ENCODE measurements at places on chromosomes 1 and 21. TPM values are rescaled to one million over a fixed set of nuclear protein-coding genes. Genes with fewer than 3 reads are reported as not detected.

DNA sequence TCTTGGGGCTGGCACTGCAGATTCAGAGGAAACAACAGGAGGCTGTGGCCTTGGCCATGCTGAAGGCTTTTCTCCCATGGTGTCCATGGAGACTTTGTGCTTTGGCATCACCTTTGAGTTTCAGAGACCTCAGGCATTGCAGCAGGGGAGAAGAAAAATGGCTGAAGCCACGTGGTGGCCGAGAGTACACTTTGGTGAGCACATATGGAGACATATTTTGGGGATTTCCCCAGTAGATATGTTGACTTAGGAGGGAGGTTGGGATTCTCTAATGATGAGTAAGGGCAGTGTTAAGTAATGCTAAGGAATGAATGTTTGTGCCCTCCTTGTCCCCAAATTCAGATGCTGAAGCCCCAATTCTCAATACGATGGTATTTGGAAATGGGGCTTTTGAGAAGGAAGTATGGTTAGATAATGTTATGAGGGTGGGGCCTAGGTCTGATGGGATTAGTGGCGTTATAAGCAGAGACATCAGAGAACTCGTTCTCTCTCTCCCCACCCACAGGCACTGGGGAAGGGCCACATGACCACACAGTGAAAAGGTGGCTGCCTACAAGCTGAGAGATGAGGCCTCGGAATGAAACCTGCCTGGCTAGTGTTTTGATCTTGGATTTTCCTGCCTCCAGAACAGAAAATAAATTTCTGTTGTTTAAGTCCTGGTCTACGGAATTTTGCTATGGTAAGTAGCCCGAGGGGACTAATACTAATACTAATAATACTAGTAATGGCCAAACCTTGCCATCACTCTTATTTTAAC, 98.6 kb downstream of the TBX19 start:
- DNase-seq: no peak

DNA sequence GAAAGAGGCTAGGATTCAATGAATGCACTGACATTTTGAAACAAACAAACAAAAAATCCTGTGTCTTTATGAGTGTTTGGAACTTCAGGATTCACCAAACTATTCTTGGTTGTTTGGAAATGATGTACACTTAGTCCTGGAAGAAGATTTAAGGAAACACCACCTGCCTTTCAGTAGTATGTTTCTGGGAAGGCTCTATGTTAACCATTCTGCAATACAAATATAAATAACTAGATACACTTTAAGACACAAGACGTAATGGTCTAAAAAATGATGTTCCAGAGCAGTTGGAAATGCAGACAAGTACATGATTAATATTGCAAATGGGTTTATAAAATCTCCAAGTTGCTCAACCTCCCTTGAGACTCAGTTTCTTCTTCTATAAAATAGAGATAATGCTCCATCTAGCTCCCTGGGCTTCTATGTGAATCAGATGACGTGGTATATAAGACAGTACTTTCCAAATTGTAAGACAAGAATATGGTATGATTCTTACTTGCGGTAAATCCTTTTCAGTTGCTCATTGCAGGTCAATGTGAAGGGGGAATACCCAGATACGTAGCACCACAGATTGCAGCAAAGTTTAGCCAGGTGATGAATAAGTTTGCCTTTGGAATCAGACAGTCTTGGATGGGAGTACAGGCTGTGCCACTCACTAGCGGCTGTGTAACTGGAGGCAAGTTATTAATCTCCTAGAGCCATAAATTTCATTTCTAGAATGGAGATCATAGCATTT, 224.8 kb upstream of the SGIP1 start:
- no peak for DNase-seq

GRCh38 chr1:54310439-54311328, 95.5 kb downstream of the SSBP3 start:
- DNase-seq: no peak

The PTGER3 gene
- total RNA-seq: 45.2 TPM

- no peak for DNase-seq
Measured at GRCh38 chr1:39269791-39270342, 65.4 kb downstream of the MACF1 start.

GRCh38 chr1:78561856-78562255, 58.4 kb upstream of the IFI44L start:
- no peak for DNase-seq

- no peak for DNase-seq
Measured at GRCh38 chr1:239467730-239468129, 81.4 kb downstream of the CHRM3 start.

DNA sequence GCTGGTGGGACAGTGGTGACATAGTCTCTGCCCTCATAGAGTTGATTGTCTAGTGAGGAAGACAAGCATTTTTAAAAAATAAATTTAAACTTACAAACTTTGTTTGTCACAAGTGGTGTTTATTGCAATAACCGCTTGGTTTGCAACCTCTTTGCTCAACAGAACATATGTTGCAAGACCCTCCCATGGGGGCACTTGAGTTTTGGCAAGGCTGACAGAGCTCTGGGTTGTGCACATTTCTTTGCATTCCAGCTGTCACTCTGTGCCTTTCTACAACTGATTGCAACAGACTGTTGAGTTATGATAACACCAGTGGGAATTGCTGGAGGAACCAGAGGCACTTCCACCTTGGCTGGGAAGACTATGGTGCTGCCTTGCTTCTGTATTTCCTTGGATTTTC, 58.4 kb downstream of the LAMC2 start:
- no peak for DNase-seq

- no peak for DNase-seq
Measured at GRCh38 chr1:50615036-50615750, 191.9 kb upstream of the DMRTA2 start.

DNA sequence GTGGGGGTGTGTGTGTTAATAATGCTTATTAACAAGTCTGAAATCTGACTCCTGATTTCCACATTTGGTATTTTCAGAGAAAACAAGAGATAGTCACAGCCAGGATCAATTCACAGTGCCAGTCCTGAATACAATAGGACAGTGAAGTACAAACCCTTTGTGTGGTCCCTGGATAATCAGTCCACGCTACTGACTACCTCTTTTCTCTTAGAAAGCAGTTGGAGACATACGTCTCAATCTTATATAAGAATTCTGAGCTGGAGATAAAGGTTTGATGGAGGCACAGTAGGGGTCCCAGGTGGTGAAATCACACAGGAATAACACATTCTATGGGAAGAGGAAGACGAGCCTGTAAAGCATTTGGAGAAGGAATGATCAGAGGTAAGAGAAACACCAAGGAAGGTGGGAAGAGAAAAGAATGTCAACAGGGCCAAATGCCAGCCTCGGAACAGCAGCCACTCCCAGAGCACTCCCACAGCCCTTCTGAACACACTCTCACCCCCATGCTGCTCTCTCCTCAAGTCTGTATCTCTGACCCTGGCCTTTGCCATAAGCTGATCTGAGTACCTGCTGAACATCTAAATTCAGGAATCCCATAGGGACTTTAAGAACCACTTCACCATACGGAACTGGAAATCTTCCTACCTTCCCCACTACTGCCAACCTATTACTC, 48.6 kb downstream of the TRAF5 start:
- DNase-seq: no peak

DNA sequence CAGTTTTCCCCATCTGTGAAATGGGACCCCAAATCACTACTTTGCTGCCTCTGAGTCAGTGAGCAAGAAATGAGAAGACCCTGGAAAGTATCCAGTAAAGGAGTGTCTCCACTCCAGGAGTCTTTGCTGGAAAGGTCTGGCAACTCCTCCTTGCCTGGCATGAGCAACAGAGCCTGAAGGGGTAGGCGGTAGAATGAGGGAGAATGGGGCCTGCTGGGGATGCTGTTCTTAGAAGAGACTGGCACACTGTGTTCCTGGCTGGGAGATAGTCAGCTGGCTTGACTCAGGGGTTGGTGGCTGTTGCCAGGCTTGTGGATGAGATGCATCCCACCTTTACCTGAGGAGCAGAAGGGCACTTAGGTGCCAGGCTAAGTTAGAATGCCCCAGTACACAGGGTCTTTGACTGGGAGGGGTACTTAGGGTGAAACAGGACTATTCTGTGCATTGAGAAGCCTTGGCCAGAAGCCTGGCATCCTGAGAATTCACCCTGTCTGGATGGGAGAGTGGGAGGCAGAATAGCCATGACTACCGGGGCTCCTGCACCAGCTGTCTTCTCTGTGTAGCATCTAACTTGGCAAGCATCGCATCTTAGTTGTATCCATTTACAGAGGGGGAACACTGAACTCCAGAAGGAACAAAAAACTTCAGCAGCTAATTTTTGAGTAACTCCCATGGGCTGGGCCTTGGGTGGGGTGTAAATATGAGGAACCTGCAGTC, 2.5 kb downstream of the MFSD2A start:
- DNase-seq: no peak

The AKNAD1 gene
- not detected for total RNA-seq

The CHI3L1 gene
- 5.0 TPM for total RNA-seq

DNA sequence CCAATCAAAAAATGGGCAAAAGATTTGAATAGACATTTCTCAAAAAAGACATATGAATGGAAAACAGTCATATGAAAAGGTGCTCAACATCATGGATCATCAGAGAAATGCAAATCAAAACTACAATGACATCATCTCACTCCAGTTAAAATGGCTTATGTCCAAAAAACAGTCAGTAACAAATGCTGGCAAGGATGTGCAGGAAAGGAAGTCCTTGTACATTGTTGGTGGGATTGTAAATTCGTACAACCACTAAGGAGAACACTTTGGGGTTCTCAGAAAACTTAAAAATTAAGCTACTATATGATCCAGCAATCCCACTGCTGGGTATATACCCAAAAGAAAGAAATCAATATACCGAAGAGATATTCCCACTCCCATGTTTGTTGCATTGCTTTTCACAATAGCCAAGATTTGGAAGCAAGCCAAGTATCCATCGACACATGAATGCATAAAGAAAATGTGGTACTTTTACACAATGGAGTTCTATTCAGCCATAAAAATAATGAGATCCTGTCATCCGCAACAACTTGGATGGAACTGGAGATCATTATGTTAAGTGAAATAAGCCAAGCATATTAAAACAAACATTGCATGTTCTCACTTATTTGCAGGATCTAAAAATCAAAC, 17.9 kb downstream of the GBP5 start:
- DNase-seq: no peak

DNA sequence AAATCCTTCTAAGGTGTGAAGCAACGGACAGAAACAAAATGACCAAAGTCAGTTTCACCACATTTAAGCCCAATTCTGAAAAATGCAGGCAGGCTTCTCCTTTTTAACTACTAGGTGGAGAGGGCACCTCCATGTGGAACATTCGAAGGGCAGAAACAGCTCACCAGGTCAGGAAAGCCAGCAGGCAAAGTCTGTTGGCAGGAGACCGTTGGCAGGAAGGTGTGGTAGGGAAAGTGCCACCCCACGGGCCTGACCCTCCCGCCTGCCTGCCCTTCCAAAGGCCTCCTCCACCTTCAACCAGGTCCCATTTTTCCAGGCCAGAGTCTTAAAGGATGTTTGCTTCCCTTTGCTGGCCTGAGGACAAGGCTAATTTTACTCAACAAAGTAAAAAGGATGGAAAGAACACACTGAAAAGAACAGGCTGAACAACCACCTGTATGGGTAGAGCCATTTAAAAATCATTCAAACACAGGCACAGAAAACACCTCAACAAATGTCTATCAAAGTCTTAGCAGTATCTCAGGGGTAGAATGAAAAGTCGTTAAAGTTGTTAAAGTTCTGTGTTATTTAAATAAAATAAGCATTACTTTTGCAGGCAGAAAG, 26.4 kb downstream of the CAPZB start:
- no peak for DNase-seq

DNA sequence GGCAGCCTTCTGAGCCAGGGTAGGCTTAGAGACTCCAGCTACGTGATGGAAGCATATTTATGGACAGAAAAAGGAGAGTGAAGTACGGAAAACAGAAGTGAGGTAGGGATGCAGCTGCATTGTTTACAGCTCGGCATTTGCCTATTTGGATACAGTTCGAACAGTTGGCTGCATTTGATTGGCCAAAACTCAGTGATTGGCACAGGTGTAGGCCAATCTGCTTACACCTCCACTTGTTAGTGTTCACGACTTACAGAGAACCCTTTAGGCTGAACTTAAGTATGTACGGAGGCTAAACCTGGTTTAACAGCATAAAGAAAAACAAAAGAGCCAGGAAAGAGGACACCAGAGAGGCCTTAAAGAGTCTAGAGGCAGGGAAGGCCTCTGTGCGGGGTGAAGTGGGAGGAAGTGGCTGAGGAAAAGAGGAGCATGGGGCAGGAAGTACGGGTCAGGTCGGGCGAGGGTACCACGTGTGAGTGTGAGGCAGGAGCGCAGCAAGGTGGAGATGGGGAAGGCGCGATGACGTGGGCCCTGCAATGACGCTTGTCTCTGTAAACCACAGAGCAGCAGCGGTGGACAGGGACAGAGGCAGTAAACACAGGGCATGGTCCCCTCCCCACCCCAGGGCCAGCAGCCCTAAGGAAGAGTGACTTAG, 32.0 kb downstream of the RSPH1 start:
- no peak for DNase-seq

DNA sequence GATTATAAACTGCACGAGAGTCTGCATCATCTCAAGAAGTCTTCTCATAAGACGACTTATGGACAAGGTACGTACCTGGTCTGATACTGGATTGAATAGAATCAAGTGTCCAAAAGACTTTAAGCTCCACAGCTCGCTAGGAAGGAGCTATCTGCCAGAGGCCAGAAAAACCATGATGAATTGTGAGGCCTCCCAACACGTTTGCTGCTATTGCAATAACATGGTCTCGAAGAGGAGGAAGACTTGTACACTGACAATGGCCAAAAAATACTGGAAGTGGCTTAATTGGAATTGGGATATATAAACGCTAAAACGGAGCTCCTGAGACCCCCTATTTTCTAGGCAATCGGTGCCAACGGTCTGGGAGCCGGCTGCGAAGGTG, 534 bp downstream of the DNAJC28 start:
- DNase-seq: no peak

DNA sequence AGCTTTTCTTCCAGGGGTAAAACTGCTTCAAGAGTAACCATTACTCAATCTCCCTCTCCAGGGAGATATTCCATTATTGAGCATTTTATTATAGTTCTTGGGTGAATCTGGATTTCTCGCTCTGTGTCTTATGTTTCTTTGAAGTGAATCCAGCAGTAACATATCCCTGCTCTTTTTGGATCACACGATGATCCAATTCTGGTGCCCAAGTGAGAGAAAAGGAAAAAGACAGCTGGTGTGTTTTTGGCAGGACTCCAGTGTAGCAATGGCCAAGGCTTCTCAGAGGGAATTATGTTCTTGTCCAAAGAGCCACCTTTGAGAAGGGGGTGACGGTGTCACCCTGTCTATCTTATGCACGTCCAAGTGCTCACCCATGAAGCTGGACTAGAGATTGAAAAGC, 140.3 kb upstream of the ERRFI1 start:
- DNase-seq: no peak

GRCh38 chr1:161872506-161872905, 106.4 kb downstream of the ATF6 start:
- no peak for DNase-seq

The SLC25A34 gene
- total RNA-seq: 2.4 TPM

DNA sequence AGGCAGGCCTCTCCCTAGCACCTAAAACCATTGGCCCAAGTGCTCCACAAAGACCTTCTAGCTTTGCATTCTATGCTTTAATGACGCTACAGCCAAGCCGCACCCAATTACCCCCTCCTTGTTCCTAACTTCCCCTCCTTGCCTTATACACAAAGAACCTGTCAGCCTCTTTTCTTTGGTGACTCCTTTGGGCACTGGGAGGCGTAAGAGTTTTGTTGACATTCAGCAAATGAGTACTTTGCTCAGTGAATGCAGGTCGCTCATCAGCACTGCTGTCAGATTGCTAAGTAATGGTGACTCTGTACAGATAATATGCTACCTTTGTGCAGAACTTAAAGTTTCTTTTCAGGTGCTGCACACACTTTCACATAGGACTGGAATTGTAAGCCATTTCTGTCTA, 187.6 kb upstream of the FAM78B start:
- DNase-seq: no peak

GRCh38 chr1:218024211-218024720, 260.8 kb upstream of the RRP15 start:
- DNase-seq: no peak

Data from thoracic aorta (tissue), 2 donors.